NCI-H1694 (cell line): ENCODE measurements at places on chromosomes 12 and 14.
A peak's percentile ranks its signal among the peaks of the same experiment; 100 is the strongest.

DNA sequence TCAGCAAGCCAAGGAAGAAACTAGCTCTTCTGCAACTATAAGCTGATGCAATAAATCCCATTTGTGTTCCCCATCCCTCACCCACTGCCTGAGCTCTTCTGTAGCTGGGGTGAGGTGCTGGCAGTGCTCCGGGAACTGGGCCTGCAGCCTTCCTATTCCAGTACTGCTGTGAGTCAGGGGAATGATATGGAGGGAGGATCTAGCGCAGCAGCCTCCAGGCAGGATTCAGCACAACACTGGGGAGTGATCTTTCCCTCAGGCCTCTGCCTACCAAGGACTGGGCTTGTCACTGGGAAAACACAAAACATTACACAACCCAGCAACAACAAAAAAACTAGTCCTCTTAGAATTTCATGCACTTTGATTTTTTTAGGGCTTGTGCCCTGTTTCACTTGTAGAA lies 58.7 kb downstream of the ST8SIA1 start:
- DNase-seq: no peak

GRCh38 chr12:129127211-129127610 lies 273.9 kb downstream of the GLT1D1 start:
- peak; percentile 26 for DNase-seq

- DNase-seq: no peak
These were observed 139.1 kb downstream of the MED13L start for GRCh38 chr12:116138364-116138763.

DNA sequence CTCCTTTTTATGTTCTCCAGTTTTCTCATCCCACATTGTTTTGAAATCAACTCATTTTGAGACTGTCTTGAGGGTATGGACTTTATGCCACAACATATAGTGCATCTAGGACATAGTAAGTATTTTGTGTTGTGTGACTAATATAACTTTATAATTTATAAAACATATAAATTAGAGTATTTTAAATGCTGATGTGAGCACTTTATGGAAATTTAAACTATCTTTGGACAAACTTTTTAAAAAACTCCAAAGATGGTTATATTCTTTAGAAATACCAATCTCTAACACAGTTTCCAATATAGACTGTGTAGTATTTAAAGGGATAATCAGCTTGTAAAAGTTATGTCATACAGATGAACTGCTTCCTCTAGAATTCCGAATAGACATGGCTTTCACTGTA lies 87.4 kb downstream of the LRIG3 start:
- no peak for DNase-seq

- no peak for DNase-seq
These were observed 47.4 kb downstream of the CALM1 start for GRCh38 chr14:90444077-90444696.
